ENCODE measurements at places on chromosomes 7 and 10.

GRCh38 chr10:21396889-21397288, 128.6 kb downstream of the SKIDA1 start:
- H3K27ac ChIP-seq, result no peak overlapping the region
- no peaks in the 10 kb centered on the region for H3K27me3 ChIP-seq
- H3K36me3 ChIP-seq, result no peaks in the 10 kb centered on the region

GRCh38 chr7:27842094-27842692, 102.2 kb downstream of the TAX1BP1 start:
- no peaks in the 10 kb centered on the region for H3K36me3 ChIP-seq
- no peaks in the 10 kb centered on the region for H3K4me1 ChIP-seq
- no peak overlapping the region for H3K4me3 ChIP-seq
- H3K27me3 ChIP-seq, result no peaks in the 10 kb centered on the region

DNA sequence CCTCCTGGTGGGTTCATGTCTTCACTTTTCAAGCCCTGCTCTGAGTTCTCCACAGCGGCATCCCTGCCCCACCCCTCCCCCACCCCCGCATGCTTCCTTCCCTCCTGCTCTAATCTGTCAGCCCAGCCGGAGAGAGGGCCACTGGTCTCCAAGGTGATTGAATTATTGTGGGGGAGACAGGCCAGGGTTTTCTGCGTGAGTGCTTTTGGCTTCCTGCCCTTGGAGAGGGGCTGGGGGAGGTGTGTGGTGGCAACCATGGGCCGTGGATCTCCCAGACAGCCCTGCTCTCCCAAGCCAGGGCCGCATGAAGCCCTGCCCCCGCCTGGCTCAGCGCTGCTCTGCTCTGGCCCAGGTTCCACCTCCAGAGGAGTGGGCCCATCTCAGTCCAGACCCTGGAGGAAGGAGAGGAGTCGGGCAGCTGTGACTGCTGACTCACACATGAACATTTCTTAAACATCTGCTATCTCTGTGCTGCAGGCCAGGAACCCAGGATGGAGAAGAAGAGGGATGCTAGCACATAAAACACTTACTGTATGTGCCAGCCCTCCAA, 109.9 kb downstream of the ZMIZ1 start:
- H3K27ac ChIP-seq, result peak overlapping the region; percentile 58
- no peak overlapping the region for H3K4me3 ChIP-seq
- DNase-seq, result no peak
- H3K4me1 ChIP-seq, result peaks cover 87% of the 10 kb centered on the region
- no peaks in the 10 kb centered on the region for H3K36me3 ChIP-seq

DNA sequence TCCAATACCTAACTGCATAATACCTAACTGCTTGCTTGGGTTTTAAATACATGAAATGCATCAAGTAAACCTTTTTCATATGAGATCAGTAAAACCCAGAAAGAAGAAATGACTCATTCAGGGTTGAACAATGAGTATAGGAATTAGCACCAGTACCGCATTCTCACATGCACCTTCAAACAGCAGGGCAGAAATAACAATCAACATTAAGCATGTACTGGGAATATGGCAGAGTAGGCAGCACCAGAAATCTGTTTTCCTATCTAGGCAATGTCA, 850.3 kb upstream of the SORCS1 start:
- no peak overlapping the region for H3K27ac ChIP-seq
- no peaks in the 10 kb centered on the region for H3K4me1 ChIP-seq
- H3K27me3 ChIP-seq, result no peaks in the 10 kb centered on the region
- no peak for DNase-seq
- no peaks in the 10 kb centered on the region for H3K36me3 ChIP-seq

All from left lung (tissue), 14 donors.